ENCODE measurements at places on chromosomes 4 and X.

DNA sequence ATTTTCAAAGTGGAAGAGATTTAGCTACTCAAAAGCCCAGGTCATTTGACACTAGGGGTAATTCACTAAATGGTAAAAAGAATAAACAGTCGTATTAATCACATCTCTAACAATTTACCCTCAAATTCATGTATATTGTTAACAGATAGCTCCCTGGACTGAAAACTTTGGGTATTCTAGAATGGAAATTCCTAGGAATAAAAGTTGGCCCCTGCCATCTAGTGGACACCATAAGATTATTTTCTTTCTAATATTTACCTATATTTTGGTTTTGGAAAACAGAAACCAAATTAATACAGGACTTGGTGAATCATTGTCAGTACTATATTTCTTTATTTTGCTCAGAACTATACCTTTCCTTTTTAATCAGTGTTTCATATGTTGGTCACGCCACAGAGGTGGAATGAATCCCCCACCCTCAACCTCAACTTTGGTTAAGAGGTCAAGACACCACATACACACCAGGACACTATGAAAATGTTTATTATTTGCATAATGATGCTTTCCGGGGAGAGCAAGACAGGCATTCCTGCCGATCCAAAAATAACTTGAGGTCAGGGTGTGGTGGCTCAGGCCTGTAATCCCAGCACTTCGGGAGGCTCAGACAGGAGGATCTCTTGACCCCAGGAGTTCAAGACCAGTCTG is 96.2 kb upstream of the APOOL start:
- no peak for DNase-seq

DNA sequence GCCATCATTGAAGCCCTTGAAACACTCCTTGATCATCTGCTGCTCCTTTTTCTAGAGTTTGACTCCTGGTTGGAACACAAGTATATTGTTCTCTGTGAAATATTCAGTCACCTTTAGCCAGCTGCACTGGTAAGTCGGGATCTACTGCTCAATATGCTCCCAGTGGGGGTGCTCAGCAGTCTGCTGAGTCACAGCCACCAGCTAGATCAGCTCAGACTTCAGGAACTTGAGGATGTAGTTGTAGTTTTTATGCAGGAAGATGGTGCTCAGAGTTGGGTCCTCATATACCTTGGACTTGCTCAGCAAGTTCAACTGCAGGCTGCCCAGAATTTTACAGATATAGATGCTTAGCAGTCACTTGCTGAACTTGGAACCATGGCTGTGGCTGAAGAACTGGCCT is 202.5 kb upstream of the RPL34 start:
- no peak for DNase-seq

- no peak for DNase-seq
These were observed 25.6 kb downstream of the NR0B1 start for GRCh38 chrX:30283456-30284200.

DNA sequence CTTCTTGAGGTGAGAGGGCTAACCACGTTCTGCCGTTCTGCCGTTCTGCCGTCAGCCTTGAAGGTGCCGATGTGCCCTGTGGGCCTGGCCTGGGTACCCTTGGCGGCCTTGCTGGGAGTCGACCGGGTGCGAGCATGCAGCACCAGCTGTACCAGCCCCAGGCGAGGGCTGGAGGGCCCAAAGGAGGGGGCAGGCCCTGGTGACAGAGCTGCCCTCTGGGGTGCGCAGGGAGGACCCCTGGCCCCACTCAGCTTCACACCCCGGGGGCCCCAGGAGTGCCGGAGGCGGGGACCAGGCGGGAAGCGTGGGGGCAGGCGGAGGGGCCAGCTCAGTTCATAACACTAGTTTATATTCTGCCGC is 22.1 kb downstream of the UVSSA start:
- DNase-seq = no peak

DNA sequence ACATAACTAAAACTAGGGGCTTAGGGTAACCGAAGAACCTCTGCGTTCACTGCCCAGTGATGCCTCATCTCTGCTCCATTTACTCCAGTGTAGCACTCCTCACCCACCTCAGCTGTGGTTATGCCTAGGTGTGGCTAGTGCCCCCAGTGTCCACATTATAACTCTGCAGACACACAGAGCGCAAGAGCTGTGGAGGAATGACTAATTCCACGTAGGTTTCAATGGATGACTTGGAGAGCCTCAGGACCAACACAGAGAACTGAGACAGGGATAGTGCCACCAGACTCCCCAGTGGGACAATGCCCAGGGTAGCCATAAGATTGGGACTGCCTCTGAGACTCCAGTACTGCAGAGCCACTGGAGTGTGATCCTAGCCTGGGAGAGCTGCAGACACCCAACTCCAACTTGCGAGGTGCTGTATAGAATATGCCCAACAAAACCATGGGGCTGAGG is 542.4 kb upstream of the DIPK2B start:
- no peak for DNase-seq

DNA sequence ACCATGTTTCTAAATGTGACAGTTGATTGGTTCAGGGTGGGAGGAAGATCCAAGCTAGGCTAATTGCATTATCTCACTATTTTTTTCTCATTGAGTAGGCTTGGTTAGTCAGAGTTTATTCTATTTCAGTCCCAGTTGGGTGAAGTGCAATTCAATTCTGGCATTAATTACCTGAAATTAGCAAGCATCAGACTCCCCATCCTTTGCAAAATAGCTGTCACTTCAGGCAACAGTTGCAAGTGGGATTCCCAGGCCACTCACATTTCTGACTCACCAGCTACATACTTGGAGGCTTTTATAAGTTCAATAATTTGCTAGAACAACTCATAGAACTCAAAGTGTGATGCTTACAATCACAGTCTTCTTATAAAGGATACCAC is 155.8 kb upstream of the HAND2 start:
- no peak for DNase-seq

DNA sequence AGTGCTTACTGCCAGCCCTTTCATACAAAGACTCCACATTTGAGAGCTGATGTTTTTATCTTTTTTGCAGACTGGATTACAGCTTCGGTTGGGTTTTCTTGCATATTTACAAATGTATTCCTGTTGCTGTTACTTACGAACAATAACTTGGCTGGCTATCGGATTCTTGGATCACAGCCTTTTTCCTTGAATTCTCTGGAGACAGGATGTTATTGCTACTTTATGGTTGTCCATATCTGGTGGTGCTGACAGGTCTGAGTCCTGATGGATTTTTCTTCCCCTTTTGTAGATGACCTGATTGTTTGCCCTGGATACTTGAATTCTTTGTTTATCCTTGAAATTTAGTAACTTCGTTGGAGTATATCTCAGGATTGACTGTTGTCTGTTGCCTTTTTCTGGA is 77.7 kb downstream of the PDK3 start:
- DNase-seq = no peak

- no peak for DNase-seq
These were observed 395.1 kb downstream of the TRIML1 start for GRCh38 chr4:188534297-188534696.

DNA sequence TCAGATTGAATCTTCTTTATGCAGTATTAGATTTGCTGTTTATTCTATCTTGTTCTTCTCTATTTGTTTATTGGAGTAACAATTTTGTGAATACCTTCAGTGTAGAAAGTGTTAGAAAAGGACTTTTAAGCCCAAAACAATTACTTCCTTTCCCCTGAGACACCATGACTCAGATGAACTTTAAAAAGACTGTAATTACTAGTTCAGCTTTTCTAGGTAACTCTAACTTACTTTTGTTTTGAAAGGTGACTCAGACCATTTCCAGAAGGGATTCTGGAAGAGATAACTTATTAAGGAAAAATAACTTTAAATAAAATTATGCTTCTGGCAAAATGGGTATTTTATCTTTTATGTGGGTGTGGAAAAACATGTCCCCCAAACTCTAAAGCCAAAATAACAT is 561.5 kb upstream of the PCDH10 start:
- no peak for DNase-seq

DNA sequence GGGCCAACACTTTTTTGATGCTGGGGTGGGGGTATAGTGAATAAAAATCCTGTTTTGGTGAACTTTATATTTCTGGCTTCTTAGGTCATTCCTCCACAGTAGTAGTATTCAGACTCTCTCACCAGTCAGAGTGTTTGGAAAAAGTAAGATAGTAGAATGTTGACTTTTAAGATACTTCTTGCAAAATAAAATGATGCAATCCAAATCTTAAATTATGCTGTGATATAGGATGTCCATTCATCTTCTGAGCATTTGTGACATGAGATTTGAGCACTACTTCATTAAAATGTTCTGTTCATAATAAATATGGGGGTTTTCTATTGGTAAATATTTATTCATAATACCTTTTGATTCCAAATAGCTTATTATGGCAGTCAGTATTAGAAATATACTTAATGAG is 70.1 kb downstream of the BMP2K start:
- DNase-seq = no peak

DNA sequence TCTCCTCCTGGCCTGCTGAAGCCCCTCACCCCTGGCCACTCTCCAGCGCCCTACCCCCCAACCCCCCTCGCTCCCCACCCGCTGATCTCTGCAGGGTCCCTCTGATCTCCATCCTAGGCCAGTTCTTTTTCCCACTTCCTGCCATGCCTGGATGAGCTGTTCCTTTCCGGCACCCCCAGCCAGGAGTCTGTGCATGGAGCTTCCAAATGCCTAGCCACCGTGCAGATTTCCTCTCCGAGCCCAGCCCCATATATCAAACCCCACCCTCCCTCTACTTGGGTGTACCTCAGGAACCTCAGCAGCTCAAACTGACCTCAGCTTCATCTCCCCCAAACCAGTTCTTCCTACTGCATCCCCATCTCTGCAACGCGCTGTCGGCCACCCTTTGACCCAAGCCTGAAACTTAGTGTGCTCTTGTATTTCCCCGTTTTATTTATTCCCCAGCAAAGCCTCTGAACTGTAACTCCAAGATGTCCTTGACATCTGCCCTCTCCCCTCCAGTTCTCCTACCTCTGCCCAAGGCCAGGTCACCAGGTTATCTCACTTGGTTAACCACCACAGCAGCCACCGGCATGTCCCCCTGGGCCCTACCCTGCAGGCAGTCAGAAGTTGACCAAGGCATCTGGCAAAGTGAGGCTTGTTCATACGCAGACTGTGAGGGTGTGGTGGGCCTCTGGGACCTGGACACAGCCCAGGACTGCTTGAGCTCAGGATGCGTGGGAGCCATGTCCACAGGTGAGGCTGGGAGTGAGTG is 194.9 kb upstream of the PSAPL1 start:
- no peak for DNase-seq

DNA sequence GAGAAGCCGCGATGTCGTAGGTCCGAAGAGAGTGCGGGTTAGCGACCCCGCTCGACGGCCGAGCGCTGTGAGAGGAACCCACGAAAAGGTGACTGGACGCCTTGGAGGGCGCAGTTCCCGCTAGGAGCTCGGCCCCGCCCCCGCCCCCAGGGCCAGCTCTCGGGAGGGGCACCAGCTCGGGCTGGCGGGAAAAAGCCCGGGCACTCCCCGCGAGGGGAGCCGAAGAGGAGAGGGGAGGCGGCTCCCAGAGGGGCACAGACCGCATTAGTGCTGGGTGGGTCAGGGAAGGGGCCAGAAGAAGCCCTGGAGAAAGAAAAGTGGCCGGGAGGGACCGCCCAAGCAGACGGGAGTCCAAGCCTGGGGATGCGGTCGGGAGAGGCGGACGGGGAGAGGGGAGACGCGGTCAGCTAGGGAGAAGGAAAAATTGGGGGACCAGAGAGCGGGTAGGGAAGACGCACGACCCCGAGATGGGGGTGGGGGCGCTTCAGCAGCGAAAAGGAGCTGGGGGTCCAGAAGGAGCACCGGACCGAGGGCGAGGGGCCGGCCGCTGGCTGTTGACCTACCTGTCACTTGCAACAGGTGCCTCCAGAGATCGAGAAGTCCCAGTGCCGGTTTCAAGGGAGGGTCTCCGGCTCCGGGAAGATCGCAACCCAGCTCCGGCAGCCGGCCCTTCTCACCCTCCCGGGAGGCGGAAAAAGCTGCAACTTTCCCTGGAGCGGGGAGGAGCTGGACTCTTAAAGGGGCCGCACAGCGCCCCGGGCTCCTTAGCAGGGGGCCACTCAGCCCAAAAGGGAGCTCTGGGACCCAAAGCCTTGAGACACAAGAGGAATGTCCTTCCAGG is at the start of gene SYTL4:
TSS of gene SYTL4 (minus strand) at position 681 of the 841 bp plus-strand sequence. CDS start 30,084 bp downstream, outside the sequence.
- DNase-seq = no peak

DNA sequence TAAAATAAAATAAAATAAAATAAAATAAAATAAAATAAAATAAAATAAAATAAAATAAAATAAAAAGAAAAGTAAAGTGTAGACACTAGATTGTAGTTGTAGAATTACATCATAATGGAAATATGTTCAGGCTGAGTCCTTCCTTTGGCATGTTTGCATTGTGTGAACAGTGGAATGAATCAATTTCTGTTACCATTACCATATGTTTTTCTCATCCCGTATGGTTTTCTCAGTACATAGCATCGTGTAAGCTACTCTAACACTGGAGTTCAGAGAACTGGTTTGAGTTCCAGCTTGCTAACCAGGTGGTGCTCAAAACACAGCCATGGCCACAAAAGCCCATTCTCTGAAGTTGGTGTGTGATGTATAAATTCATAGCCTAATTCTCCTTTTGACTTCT is 45.9 kb downstream of the USP11 start:
- DNase-seq = no peak
